ENCODE measurements at places on chromosomes 1 and 21.

GRCh38 chr1:196677781-196678509, 26.1 kb downstream of the CFH start:
- no peak for DNase-seq

GRCh38 chr1:205678286-205679111, 1.8 kb downstream of the SLC45A3 start:
- no peak for DNase-seq

DNA sequence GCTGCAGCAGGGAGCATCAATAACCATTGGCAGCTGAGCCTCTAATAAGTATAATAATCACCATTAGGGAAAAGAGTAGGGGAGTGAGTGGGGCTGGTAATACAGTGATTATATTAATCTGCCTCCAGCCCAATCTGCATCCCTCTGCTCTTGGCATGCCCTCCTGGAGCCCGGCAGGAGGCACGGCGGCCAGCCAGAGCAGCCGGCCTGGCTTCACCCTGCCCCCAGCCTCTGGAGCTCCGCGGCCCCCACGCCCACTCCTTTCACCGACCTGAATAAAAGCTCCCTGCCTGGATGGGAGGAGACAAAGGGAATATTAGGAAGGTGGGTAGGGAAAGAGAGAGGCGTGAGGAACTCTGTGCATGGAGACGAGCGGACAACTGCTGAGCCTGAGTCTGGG, 28.3 kb downstream of the OPTC start:
- DNase-seq = no peak

- DNase-seq = no peak
These were observed 16.6 kb downstream of the DNAJC16 start for GRCh38 chr1:15543251-15543588.

- DNase-seq = no peak
These were observed 8.3 kb upstream of the VN1R5 start for GRCh38 chr1:247247568-247247967.

GRCh38 chr1:125064481-125064880, 3879.7 kb downstream of the SRGAP2C start:
- DNase-seq = no peak

DNA sequence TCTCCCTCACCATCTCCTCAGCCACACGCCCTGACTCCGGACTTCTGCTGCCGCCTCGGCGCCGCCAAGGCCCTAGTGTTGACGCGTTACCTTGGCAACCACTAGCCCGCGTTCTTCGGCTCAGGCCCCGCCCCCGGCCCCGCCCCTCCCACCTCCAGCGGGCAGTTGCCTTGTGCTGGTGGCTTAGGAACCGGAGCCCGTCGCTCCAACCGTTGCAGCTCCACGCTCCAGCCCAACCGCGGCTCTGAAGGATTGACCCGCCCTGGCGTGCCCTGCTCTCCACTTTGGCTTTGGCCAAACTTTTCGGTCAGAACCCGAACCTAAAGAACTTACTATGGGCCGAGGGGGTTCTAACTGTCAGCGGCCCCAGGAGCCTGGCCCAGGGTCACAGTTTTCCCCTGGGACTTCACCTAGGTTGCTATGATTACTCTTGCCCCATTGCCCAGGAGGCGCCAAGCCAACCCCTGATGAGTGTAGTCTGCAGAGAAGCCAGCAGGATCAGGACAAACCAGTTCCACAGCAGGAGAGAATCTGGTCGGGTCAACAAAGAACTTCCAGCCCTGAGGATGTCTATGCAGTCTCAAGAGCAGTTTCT, at the start of gene CFAP45:
Gene CFAP45, minus strand, starts transcription at position 80 of the 595 bp plus-strand sequence. Its CDS starts 67 bp downstream, at position 13.
- DNase-seq = no peak

DNA sequence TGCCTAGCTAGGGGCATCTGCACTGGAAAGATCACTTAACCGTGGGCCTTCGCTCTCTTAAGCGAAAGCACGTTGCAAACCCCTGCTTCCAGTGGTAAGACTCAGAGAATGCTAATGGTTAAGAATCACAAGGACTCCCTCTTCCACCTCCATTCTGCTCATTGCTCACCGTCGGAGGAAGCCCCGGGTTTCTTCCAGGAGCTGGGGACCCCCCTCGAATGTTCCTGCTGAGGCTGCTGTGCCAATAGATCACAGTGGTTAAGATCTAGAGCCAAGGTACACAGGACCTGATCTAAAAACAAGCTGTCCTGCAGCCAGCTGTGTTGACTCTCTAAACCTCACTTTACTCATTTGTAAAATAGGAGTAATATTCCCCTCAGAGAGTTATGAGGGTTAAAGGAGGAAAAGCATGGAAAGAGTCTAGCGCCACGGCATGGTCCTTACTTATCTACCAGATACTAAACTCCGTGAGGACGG, 765 bp downstream of the VAMP3 start:
- no peak for DNase-seq

GRCh38 chr1:154605534-154605933, 2.5 kb downstream of the ADAR start:
- no peak for DNase-seq

- no peak for DNase-seq
These were observed 1.2 kb downstream of the LBR start for GRCh38 chr1:225426395-225427234.

DNA sequence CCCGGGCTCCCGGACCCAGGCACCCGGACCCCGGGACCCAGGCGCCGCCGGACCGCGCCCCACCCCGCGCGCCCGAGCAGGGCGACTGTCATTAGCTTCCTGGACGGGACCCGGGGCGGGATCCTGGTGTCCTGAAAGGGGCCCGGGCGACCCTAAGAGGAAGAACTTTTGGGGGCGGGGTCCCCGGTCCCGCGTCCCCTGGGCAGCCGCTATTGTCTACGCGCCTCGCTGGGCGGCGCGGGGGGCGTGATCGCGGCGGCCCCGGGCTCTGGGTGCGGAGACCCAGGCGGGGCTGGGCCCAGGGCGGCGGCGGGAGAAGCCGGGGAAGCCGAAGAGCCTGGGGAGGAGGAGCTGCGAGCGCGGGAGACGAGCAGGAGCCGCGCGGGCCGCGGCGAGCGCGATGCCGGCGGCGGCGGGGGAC, 465 bp downstream of the HUNK start:
- DNase-seq = no peak

GRCh38 chr21:27636656-27637055, 669.8 kb upstream of the ADAMTS5 start:
- DNase-seq = no peak

DNA sequence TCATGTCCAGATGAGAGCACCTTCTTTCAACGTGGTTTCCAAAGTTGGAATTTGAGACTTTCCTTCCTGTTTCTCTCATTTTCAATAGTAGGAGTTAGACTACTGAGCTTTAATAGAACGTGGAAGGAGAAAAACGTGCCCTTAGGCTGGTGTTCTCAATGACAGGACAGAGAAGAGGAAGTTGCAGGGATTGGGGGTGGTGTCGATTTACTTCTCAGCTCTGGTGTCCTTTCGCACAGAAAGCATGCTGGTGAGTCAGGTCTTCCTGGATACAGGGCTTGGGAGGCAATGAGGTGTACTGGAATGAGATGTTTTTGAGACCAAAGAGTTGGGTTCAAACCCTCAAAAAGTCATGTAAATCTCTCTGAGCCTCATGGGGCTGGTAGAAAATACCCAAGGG, 67.1 kb downstream of the HIVEP3 start:
- DNase-seq = no peak

DNA sequence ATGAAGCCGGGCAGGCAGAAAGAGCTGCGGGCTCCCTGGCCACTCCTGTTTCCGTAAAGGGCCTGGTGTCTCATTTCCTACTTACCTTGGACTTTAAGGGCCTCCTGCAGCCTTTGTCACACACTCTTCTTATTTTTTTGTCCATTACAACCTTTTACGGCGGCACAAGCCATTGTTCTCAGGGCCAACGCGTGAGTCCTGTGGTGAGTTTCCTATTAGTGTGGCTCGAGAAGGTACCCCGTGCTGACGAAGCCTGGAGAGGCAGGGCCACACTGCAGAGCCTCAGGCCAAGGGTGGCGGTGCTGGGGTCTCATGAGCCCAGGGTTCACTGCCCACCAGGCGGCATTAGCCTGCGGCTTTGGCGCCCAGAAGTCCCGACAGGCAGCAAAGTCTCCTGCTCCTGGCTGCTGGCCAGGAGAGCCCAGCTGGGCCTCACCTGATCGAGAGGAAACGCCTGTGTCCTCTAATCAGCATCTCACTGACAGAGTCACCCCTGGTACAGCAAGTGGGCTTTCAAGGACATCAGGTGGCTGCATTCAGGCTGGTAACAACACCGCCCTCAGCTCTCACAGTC, 62.0 kb downstream of the SIK1 start:
- no peak for DNase-seq

DNA sequence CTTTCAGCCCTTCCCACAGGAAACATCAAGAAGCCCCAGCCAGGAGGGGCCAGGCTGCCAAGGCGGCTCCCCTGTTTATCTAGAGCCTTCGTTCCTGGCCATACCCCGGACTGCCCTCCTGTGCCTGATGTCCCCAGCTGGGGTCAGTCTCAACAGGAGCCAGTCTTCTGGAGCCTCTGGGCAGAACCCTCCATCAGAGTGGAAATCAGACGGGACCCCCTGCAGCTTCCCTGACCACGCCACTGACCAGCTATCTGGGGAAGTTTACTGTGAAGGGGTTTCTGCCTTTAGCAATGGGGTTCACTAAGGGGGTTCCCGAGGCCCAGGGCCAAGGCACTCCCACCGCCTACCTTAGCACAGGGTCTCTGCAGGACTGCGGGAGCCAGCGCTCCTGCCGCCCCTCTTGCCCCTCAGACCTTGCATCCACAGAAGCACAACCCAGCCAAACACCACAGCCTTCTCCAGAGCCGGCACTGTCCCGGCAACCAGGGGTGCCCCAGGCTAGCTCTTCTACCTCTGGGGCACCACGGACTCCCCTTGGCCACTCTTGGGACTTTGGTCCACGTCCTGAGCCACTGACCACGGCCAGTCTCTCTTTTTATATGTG, 3.5 kb upstream of the MTFR1L start:
- DNase-seq = no peak

- no peak for DNase-seq
These were observed 9.4 kb downstream of the OXCT2 start for GRCh38 chr1:39761557-39762260.

DNA sequence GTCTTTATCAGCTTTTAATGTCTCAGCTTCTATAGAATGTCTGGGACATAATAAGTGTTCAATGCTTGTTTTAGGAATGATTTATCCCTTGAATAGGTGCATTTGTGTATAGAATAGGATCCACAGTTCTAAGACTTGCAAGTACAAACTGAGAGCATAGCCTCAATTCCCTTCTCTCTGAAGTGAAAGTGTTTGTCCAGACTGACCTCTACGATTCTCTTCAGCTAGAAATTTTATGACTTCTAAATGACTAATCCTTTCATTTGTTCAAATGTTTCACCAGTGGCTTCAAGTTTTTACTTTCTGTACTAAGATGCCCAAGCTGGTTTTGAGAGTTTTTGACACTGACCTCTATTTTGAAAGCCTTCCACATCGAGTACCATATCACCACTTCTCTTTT, 608.2 kb upstream of the ADGRL4 start:
- no peak for DNase-seq

DNA sequence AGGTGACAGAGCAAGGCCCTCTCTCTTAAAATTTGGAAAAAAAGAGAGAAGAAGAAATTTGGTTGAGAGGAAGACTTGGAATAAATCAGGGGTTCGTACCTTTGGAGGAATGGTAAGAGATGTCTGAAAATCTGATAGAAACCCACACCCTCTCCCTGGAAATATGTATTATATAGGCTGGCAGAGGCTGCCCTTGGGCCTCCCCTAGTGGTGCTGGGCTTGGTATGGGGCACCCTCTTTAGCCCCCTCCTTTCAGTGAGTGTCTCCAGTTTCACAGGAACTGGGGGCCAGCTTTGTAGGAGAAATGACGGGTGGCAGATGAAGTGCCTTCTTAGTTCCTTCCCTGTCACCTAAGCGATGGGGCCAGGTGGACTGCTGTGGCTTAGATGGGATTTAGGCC, 82.9 kb upstream of the SLC2A1 start:
- DNase-seq = no peak

GRCh38 chr1:119531606-119532323, 24.8 kb downstream of the HSD3B1 start:
- DNase-seq = no peak

DNA sequence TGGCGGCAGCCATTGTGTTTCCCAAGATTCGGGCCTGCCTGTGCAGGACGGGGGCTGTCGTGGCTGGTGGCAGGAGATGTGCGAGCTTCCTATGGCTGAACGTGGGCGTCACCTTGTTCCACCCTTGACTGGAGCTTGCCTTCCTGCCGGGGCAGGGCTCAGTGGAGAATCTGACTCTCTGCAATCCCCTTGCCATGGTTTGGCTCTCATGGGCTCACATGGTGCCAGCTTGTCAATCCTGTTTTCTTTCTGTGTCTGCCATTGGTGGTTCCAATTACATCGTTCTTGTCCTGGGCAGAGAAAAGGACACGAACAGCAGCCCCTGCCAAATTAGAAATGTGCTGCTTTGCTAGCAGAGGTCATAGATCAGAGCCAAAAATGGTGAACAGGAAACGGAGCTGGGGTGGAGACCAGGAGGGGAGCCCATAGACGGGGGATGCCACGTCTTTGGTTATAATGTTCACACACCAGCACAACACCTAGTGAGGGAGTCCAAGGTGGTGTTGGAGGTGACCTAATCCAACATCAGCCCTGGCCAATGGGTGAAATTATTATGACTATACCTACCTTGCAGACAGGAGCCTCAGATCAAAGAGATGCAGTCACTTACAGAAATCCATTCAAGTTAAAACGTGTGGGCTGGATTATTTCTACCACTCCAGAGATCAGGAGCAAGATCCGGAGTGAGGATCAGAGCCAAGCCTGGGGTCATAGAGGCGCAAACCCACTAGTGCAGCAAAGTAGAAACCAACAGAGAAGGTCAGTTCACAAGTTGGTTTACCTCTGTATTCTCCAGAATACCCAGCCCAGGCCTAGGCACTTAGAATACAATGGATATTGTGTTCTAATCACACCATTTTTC, 253.1 kb downstream of the SIPA1L2 start:
- no peak for DNase-seq

DNA sequence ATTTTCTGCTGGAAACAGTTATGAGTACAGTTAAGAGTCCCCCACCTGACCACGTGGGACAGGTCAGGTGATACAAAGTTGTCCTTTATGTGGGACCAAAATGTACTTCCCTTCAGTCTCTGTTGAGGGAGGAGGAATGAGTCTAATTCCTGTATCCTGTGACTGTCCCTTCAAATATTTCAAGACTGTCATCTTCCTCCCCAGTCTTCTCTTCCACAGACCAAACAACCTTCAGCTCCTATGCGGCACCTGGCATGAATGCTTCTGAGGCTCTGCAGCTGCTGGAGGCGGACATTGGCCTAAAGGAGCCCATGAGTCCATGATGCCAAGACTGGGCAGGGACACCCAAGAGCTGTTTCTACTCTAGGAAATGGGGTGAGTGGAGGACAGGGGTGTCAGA, 72.1 kb upstream of the SIM2 start:
- DNase-seq = no peak

- DNase-seq = no peak
These were observed 1004.9 kb upstream of the NCAM2 start for GRCh38 chr21:19993268-19993667.

GRCh38 chr1:244049162-244050013, 1.7 kb upstream of the ZBTB18 start:
- DNase-seq = no peak
